IPS-NIHi11 (cell line): ENCODE measurements at places on chromosomes 3 and 15.

DNA sequence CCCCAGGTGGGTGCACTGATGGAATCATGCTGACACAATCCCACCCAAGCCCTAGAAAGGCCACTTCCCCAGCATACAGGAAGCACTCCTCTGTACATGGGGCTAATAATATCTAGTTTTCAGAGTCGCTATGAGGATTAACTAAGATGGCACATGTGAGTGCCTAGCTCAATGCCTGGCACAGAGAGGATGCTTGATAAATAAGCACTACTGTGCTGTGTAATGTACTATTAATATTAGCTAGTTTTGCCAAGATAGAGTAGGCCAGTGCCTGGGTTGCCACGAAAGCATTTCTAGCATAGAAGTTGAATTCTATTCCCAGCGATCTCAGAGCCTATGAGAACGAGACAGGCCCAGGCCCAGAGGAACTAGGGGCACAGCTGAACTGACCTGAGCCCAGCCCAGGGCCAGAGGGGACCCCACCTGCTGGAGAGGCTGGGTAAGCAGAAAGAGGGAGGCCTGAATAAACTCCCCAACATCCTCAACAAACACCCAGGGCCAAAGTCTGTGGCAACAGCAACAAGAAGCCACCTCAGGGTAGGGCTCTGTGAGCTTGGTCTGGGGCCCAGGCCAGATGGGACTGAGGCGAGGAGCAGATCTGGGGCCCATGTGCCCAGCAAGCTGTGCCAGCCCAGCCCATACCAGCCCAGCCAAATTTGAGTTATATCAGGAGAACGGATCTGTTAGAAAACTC, 7.6 kb upstream of the SEMA7A start:
- peak; percentile 26 for DNase-seq

- peak; percentile 53 for DNase-seq
These were observed 6.4 kb downstream of the TLR9 start for GRCh38 chr3:52218937-52219650.

GRCh38 chr15:66658044-66658443, 44.0 kb upstream of the SMAD6 start:
- no peak for DNase-seq

GRCh38 chr3:176046703-176047102, 1150.6 kb downstream of the TBL1XR1 start:
- DNase-seq = no peak

- no peak for DNase-seq
These were observed 3.7 kb downstream of the SHQ1 start for GRCh38 chr3:72844436-72844993.

- DNase-seq = no peak
These were observed 38.1 kb downstream of the TRAK1 start for GRCh38 chr3:42129014-42129953.

DNA sequence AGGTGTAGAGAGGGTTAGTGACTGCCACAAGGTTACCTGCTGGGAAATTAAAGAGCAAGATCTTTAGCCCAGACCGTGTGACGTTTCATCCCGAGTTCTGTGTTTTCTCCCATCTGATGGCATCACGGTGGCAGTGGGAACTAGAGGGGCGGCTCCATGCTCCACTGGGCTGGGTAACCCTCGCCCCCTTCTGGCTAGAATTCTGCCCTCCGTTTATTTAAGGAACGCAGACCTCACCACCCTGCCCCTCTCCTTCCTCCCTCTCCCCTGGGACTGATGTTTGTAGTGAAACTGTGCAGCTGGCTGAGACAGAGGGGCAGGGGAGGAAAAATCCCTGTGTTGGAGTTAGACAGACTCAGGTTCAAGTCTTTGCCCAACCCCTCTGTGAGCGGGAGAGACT, 65.6 kb downstream of the ITGA11 start:
- peak; percentile 72 for DNase-seq

DNA sequence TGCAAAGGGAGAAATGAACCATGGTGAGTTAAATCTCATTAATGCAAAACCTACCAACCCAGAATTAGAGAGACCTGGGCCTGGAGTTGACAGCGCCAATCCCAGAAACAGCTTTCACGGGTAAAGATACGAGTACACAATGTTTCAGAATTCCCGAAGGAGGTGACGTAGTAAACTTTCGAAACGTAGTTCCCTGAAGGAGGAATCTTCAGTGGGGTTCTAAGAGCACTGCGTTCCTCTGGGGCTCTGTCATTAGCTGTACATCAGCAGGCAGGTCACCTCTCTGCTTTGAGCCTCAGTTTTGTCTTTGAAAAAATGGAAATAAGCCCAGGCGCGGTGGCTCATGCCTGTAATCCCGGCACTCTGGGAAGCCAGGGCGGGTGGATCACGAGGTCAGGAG, 152.3 kb downstream of the XXYLT1 start:
- DNase-seq = no peak

- DNase-seq = no peak
These were observed 256.8 kb downstream of the RORA start for GRCh38 chr15:60972301-60972700.

- DNase-seq = no peak
These were observed 38.3 kb downstream of the HCN4 start for GRCh38 chr15:73330206-73331051.

GRCh38 chr15:86837294-86838061, 757.8 kb downstream of the AGBL1 start:
- DNase-seq = peak; percentile 9

- DNase-seq = no peak
These were observed 203.6 kb upstream of the NR2F2 start for GRCh38 chr15:96126859-96127258.

- no peak for DNase-seq
These were observed 137.2 kb upstream of the CBLB start for GRCh38 chr3:106006001-106006400.

- peak; percentile 11 for DNase-seq
These were observed 172.8 kb upstream of the PLSCR5 start for GRCh38 chr3:146777941-146778340.

GRCh38 chr3:153355559-153355958, 193.5 kb downstream of the RAP2B start:
- no peak for DNase-seq

DNA sequence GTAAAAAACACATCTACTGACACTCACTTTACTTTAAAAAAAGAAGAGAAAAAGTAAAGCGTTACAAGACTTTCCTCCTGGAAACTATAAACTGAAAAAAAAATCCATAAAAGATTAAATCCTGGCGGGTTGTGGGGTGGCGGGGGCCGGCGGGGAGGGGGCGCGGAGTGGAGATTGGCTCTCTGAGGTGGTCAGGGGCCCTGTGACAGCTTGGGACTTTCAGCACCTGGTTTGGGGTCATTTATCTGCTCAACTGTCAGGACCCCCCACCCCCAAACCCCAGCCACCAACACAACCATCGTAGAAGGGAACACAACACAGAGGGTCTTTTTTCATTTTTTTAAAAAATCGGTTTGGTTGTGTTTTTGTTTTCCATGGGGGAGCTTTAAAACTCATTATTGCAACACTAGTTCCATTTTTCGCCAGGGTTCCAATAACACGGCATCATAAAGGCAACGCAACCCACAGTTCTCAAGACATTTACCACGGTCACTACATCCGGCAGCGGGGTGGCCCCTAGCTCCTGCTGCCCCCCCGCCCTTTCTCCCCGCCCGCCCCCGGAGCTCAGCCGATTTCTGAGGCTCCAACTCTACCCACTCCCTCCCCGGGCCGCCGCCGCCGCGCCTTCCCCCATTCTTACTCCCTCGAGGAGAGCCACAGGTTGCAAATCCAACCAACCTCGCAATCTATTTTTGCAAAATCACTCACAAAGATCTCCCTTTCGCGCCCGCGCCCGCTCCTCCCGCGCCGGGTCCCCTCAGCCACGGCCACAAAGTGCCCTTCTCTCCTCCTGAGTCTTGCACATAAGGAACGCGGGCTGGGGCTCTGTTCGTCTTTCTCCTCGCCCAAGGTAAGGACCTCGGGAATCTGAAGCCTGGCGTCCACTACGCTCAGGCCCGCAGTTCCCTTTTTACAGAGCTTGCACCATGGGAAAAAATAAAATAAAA, 1.8 kb downstream of the BCL6 start:
- DNase-seq = no peak

DNA sequence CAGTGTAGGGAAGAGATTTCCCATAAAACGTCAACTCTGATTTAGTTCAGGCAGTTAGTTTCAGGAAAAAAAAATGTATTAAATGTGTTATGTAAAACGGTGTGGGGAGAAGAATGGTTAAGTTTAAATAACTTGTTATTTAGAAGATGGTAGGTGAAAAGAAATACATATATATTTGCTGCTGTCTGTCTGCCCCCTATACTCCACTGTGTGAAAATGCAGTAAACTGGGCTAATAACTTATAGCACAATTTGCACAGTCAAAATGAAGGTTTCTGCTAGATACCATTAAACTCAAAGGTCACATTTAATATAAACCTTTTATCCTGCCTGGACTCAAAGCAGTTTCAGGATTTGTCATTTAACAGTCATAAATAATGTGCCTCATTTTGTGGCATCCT, 515.0 kb downstream of the FGF12 start:
- DNase-seq = no peak

- no peak for DNase-seq
These were observed 423.1 kb downstream of the ROBO2 start for GRCh38 chr3:77462951-77463350.

GRCh38 chr3:107928084-107928445, 162.8 kb downstream of the CD47 start:
- DNase-seq = peak; percentile 39

- no peak for DNase-seq
These were observed 1264.2 kb downstream of the OTOL1 start for GRCh38 chr3:162760789-162761188.

- no peak for DNase-seq
These were observed 51.2 kb downstream of the GASK1A start for GRCh38 chr3:43030162-43030935.

- DNase-seq = no peak
These were observed 140.7 kb upstream of the PLXND1 start for GRCh38 chr3:129747136-129747535.
